ENCODE measurements at places on chromosomes 2 and 18.

DNA sequence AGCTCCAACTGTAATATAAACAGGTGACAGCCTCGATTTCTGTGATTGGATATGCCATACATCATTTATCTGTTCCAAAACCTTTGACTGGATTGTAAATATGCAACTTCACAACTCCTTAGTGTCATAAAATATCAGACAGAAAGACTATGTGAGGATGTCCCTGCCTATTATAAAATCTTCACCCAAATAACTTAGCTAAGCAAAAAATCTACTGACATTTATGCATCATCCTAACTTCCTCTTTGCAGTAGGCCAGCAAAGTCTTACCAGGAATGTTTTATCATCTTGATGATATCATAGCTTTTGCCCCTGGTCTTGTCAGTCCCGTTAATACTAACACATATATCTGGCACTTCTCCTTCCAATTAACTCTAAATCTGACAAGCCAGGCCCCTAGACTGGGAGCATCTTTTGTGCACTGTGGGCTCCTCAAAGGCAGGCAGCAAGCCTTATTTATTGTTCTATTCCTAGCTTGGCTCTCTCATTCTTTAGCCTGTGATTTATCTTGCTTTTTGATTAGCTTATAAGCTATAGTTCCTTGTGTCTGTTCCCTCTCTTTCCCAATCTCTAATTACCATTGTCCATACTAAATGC lies 356.5 kb upstream of the HNMT start:
- DNase-seq: no peak

DNA sequence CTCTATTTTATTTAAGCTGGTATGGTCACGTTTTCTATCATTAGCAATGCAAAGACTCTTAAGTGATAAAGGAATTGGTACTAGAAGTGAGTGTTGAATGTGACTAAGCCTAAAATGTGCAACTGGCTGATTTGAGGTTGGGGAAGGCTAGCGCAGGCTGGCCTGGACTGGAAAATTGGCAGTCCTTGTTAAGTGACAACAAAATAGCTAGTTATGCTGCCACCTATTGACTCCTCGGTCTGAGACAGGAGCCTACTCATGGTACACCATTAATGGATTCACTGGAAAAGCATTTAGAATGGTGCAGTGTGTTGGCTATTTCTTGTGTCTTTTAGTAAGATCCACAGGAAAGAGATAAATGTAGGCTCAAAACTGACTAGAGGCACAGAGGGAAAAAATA lies 5.7 kb upstream of the WIPF1 start:
- DNase-seq: peak; percentile 56

GRCh38 chr2:10004836-10005235 lies 38.5 kb upstream of the KLF11 start:
- no peak for DNase-seq

GRCh38 chr18:76819411-76820136 lies 2.8 kb upstream of the ZNF236 start:
- no peak for DNase-seq

All from activated T-cell treated with anti-CD3 and anti-CD28 coated beads, Interleukin-2, amount 50 U/mL, for 72 hours (primary cell).